ENCODE measurements at places on chromosomes 2 and 18.

GRCh38 chr2:11398750-11399437 is 54.5 kb upstream of the ROCK2 start:
- DNase-seq: no peak

GRCh38 chr2:233256048-233256447 is 4.6 kb downstream of the ATG16L1 start:
- DNase-seq: no peak

GRCh38 chr18:8868276-8868675 is 162.9 kb downstream of the MTCL1 start:
- no peak for DNase-seq

- DNase-seq: no peak
These were observed 872 bp downstream of the RDH14 start for GRCh38 chr2:18559531-18560030.

- no peak for DNase-seq
These were observed 308.7 kb downstream of the CNTNAP5 start for GRCh38 chr2:124333784-124334183.

DNA sequence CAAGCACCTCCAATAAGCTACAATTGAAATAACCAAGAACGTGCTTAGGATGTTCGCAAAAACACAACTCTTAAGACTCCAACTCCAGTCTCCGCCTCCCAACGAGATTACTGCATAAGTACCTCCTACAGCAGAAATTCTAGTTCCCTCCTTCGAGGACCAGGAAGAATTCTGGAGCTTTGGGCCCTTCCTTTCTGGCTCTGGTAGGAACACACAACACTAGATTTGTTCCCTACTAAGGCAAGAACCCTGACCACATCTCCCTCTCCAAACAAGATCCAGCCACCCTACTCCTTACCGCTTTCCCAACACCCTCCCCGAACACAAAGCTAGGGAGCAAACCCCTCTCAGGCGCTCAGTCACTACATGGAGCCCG is 721 bp downstream of the ADAM17 start:
- no peak for DNase-seq

DNA sequence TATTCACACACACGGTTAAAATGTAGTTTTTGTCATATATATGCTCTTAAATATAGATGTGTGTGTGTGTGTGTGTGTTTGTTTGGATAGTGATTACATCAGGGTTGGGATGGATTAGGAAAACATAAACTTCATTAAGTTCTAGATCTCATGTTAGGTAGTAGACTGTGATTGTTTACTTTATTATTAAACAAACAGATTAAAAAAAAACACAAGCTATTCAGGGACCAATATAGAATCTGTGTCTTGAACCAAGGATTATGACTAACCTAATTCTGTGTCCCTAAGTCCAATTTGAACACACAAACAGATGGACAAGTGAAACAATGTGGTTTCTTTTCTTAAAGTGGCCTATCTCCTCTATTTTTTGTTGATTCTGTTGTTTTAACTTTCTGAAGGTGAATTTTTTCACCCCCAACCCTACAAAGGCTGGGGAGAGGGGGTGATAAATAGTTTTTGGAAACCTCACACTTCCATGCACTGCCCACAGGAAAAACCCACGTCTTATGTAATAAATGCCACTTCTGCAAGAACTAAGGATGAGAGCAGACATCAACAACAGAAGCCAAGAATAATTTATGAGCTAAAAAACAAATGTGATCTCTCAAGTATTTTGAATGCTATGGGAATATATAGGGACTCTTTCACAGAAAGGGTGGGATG is 40.7 kb downstream of the IL1R2 start:
- DNase-seq: no peak

DNA sequence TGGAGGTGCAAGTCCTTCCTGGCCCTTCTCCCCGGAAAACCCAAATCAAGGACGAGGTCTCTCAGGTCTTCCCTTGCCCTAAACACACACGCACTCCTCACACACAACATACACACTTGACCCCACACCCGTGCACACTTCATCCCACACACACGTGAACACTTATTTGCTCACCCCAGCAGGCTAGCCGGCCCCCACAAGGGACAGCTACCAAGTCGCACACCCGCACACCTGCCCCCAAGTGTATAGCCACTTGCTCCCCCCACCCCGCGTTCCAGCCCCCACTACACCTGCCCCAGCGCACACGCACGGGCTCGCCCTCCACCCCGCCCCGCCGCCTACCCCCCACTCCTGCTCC is 359 bp downstream of the TGFBRAP1 start:
- DNase-seq: no peak

DNA sequence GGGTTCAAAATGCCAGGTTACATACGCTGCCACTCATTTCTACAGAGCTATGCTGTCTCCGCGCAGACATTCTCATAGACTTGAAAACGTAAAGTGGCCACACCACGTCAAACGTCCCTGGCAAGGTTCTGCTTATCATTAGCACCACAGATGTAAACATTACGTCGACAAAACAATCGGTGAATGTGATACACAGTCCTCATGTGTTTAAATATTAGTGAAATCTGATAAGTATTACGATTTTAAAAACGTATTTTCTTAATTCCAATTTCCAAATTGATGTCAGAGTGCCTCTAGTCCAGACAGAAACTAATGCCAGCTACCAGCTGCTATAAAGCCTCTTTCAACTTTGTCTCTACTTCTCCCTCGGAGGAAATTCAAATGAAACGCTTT is 1.2 kb downstream of the STK17B start:
- DNase-seq: no peak

- no peak for DNase-seq
These were observed 154.0 kb downstream of the ANTXR1 start for GRCh38 chr2:69166812-69167468.

GRCh38 chr2:193963472-193964119 is 1693.4 kb upstream of the SLC39A10 start:
- DNase-seq: no peak

GRCh38 chr2:67258122-67258521 is 139.0 kb upstream of the ETAA1 start:
- no peak for DNase-seq

Data from stimulated activated CD8-positive, alpha-beta memory T cell treated with anti-CD3 and anti-CD28 coated beads, Interleukin-7, amount 100 ng/mL, for 1 hour (primary cell).